ENCODE measurements at places on chromosomes 4 and X.

DNA sequence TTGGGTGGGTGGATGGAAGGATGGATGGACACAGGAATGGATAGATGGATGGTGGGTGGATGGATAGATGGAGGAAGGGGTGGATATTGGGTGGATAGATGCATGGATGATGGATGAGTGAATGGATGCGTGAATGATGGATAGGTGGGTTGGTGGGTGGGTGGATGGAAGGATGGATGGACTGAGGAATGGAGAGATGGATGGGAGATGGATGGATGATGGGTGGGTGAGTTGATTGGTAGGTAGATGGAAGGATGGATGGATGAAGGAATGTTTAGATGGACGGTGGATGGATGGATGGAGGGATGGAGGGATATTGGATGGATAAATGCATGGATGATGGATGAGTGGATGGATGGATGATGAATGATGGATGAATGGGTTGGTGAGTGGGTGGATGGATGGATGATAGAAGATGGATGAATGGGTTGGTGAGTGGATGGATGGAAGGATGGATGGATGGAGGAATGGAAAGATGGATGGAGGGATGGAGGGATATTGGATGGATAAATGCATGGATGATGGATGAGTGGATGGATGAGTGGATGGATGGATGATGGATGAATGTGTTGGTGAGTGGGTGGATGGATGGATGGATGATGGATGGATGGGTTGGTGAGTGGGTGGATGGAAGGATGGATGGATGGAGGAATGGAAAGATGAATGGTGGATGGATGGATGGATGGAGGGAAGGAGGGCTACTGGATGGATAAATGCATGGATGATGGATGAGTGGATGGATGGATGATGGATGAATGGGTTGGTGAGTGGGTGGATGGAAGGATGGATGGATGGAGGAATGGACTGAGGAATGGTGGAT lies 50.4 kb upstream of the GRPEL1 start:
- no peak for DNase-seq

- DNase-seq, result no peak
Measured at GRCh38 chr4:40247350-40247749, 50.5 kb downstream of the RHOH start.

GRCh38 chrX:44291468-44292092 lies 51.9 kb downstream of the EFHC2 start:
- no peak for DNase-seq

DNA sequence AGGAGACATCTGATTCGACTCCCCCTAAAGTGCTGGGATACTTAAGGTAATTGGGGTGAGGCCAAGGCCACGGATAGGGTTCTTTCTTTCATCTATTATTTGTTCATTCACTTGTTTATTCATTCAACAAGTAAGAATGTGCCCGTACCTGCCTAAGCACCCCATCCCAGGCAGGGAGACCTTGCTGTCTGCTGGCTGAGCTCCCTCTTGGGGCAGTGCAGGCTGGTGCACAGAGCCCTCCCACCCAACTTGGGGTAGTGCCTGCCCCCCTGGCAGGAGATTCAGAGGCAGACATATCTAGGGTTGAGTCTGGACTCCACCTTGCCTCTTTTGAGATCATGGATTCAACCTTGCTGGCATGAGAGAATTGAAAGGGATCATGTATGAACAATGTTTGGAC lies 95.7 kb downstream of the DRD5 start:
- DNase-seq, result no peak

- DNase-seq, result no peak
Measured at GRCh38 chr4:4761128-4761982, 98.1 kb upstream of the MSX1 start.

GRCh38 chr4:24973404-24973746 lies 57.4 kb downstream of the LGI2 start:
- no peak for DNase-seq

- DNase-seq, result no peak
Measured at GRCh38 chr4:80263541-80264351, 2.7 kb upstream of the FGF5 start.

GRCh38 chr4:152935143-152935542 lies 980 bp upstream of the FHDC1 start:
- no peak for DNase-seq

DNA sequence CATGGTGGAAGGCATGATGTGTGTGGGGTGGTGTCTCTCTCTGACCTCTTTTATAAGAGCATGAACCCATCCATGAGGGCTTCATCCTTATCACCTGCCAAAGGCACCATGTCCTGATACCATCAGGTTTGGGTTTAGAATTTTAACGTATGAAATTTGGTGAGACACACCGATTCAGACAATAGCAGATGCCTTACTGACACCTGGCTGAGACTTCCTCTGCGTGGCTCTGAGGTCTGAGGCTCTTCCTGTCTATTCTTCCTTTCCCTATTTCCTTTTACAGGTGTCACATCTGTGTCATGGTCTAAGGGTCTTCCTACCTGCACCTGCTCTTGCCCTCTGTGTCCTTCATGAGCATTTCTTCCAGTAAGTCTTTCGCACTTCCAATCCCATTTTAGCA lies 320.7 kb upstream of the CLNK start:
- DNase-seq, result no peak

DNA sequence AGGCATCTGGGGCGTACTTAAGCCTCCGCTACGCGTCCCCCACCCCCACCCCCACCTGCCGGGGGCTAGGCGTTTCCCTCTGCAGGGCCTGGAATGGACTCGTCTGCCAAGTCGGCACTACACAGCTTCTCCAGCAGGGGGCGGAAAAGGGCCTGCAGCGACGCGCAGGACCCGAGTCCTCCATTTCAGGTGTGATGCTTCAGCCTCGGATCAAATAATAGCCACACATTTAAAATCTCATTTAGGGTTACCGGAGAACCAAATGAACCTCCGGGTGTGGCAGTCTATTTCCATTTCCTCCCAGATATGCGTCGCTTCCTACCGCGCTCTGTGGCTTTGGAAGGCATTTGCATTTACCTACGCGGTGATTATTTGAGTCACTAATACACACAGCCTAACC lies 2.9 kb downstream of the PAK3 start:
- no peak for DNase-seq

DNA sequence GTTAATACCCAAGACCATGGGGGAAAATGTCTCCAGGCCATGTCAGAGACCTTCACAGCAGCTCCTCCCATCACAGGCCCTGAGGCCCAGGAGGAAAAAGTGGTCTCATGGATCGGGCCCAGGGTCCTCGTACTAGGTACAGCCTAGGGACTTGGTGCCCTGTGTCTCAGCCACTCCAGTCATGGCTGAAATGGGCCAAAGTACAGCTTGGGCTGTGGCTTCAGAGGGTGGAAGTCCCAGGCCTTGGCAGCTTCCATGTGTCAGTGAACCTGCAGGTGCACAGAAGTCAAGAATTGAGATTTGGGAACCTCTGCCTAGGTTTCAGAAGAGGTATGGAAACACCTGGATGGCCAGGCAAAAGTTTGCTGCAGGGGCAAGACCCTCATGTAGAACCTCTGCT lies 27.6 kb upstream of the C4orf54 start:
- no peak for DNase-seq

- DNase-seq, result no peak
Measured at GRCh38 chrX:72030431-72030830, 101.3 kb downstream of the RTL5 start.

DNA sequence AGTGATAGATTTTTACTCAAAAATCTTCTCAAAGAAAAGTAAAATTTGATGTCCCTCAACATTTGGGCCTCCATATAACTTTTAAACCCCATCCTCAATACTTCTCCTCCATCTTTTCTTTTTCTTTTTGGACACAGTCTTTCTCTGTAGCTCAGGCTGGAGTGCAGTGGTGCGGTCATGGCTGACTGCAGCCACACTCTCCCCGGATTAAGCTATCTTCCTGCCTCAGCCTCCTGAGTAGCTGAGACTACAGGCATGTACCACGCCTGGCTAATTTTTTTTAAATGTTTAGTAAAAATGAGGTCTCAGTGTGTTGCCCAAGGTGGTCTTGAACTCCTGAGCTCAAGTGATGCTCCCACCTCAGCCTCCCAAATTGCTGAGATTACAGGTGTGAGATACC lies 33.1 kb downstream of the KDM6A start:
- no peak for DNase-seq

- DNase-seq, result no peak
Measured at GRCh38 chrX:2325076-2325784, 175.5 kb downstream of the DHRSX start.

DNA sequence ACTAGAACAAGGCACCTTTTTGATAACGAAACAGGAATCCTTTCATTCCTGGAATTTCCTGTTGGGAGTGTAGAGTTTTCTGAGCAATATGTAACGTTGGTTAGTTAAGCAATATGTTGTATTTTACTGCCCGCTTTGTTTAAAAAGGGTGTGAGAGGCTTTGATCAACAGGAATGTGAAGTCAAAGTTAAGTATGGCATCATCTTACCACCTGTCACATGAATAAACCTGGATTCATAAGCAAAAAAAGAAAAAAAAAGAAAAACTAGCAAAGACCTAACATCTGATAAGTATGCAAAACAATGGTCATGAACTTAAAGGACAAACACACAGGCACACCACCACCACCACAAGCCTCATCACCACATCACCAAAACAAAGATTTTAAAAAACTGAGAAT lies 7.1 kb upstream of the CXCL5 start:
- DNase-seq, result no peak
